ENCODE measurements at places on chromosomes 11 and 22.
A peak's percentile ranks its signal among the peaks of the same experiment; 100 is the strongest.

- no peak for DNase-seq
Measured at GRCh38 chr11:25587496-25587895, 744.4 kb upstream of the ANO3 start.

DNA sequence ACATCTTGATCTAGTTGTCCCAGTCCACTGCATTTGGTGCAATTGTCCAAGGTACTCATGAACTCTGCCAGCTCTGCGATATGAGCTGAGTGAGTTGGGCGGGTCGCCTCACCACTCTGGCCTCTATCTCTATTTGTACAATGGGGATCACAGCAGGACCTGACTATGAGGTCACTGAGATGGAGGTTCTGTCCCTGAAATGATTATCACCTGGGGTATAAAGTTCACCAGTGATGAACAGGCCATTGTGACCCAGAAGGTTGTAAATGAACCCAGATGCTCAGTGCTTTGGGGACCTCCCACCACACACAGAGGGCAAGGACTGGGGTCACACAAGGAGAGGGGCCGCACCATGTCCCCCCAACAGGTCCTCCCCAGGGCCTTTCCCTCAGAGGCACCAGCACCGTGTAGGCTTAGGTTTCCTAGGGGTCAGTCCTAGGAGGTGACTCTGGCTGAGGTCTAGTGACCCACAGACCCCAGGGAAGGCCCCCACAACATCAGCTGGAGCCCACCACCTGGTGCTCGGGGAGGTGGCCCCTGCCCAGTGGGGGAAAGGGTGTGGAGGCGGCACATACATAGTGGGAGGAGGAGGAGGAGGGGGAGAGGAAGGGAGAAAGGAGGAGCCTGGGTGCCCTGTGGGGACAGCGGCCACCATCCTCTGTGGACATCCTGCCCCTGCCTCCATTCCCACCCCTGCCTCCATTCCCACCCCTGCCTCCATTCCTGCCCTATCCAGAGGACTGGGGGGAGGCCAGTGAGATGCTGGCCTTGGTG is 25.0 kb upstream of the IGLL1 start:
- DNase-seq = no peak

DNA sequence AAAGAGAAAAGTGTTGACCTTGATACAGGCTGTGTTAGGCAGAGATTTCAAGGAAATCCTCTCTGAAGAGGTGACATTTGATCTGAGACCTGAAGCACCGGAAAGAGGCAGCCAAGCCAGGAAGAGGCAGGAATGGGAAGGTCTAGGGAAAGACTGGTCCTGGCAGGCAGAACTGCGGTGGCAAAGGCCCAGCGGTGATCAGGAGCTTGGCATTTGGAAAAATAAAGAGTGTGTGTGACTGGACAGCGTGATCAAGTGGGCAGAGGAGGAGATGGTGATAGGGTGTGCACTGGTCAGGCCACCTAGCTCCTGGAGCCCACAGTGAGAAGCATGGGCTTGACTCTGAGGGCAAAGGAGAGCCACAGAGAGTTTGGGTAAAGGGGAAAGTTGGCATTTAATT is 27.2 kb upstream of the GAB4 start:
- no peak for DNase-seq

GRCh38 chr22:30824096-30824495 is 129.4 kb downstream of the OSBP2 start:
- DNase-seq = no peak

DNA sequence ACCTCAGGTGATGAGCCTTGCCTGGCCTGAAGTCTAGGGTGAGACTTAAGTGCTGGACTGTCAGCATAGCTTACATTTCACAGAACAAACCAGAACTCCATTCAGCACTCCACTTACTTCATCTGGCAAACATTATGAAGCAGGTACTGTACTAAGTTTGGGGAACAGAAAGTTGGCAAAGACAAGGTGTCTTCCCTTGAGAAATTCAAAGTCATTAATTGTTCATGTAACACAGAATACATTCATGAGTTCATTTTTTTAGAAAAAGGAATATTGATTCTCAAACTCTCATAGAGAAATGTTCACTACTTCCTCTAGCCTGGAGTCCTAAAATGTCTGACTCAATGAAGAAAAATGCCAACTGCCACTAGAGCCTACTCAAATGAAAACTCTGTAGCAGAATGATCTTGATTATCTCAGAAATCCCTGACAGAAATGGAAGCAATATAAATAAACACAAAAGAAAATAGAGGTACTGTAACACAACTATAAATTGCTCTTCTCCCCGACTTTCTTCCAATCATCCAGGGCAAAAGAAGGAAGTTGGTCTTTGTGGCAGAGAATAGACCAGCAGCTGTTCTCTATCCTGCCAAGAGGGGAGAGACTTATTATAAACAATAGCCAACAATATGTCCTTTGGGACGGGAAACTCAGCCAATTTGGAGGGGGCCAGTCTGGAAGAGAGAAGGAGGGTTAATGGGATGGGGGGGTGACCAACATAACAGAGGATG is 129.2 kb upstream of the MTMR2 start:
- no peak for DNase-seq

DNA sequence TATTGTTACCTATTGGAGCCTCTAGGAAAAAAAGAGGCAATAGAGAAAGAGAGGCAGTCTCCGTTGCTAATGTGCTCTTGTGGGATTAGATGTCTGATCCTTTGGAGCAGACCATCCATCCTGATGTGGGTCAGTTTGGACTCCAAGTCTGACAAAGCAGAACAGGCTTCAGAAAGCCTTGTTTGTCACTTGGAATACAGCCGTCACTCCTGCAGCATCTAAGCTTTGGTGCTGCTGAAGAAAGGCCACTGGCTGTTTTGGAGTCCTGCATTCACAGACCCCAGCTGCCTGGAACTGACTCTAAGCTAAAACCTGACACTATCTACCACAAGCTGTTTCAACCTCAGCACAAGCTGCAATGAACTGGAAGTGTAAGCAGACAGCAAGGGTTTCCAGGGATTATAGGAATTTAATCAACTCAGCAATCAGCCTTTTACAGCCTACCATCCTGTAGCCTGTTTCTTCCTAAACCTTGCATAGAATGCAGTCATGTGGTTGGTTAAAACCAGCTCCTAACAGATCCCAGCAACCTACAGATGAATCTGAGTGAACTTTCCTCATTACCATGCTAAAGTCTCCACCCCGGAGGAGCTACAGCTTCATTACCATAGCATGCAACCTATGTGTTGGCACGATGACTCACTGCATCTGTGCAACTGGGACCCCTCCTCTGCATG is 3.7 kb upstream of the PLAAT4 start:
- DNase-seq = no peak

DNA sequence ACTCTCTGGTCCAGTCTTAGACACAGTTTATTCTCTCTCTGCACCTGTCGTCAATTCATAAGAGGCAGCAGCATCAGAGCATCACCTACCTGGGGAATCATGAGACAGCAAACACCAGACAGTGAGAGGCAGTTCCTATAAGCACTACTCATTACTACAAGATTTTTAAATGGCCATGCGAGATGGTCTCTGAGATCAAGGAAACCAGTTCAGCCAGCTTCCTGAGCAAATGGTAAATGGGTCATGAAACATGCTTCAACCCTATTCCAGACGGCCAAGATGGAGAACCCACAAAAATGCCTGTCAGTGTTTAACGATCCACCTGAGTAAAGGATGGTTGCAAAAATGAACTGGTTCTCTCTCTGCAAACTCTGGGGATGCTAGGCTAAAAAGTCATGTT is 52.9 kb downstream of the SYTL2 start:
- no peak for DNase-seq

DNA sequence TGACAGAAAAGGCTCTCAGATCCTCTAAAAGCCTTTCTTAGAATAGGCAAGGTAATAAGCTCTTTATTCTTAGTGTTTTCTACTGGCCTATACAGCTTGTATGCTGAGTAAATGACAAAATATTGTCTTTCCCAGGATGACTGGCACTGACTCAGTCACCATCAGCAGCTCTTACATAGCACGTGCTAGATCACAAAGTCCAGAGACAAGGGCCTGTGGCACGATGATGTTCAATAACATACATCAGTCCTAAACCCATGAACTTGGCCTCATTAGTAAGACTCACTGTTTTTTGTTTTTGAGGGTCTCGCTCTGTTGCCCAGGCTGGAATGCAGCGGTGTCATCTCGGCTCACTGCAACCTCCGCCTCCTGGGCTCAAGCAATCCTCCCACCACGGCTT is 42.7 kb downstream of the CELF1 start:
- no peak for DNase-seq

DNA sequence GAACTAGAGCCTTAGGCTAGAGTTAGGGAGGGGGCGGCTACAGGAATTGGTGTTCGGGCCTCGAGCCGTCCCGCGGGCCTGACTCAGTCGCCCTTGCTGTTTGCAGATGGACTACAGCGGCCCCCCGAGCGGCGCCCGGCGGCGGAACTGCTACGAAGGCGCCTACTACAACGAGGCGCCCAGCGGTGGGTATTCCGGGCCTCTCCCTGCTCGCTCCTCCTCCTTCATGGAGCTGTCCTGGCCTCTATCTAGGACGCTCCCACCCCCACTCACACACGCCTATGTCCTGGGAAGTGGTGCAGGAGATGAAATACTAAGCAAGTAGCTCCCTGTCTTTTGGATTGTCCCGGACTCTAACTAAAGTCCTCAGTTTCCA is 1.4 kb downstream of the MYOD1 start:
- DNase-seq = no peak

GRCh38 chr11:118608360-118609227 is 1.2 kb downstream of the PHLDB1 start:
- peak; percentile 89 for DNase-seq

DNA sequence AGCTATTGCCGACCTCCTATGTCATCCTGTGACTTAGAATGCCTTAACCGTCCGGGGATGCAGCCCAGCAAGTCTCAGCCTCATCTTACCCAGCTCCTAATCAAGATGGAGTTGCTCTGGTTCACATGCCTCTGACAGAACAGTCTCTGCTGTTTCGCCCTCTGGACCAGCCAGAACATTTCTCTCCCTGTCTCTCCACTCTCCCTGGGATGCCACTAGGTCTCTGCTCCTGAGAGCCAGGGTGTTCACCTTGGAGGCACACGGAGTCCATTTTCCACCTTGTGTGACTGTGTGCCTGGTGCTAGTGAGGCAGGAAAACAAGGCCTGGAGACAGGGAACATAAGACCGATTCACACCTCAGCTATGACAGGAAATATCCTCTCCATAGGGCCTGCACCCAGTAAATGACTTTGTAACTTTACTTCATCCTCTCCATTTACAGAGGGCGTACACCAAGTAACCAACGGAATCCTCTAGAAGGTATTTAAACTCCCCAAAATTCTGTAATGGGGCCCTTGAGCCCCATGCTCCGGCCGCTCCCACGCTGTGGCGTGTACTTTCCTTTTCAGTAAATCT is 16.8 kb upstream of the B4GALNT4 start:
- no peak for DNase-seq

DNA sequence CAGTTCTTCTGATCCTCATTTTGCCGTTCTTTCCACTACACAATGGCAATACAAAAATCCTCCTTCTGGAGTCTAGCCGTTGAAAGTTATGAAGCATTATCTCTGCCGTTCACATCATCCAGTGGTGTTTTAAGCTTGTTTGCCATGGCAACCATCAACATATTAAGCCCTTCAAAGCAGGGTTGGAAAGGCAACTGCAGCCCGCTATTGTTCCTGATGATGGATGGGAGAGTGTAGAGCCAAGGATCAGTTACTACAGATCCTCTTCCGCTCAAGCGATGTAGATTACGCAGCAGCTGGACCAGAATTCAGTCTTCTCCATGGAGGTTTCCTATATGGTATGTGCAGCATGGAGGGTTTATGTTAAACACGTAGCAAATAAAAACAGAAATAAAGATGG is 352.7 kb downstream of the NTM start:
- no peak for DNase-seq

DNA sequence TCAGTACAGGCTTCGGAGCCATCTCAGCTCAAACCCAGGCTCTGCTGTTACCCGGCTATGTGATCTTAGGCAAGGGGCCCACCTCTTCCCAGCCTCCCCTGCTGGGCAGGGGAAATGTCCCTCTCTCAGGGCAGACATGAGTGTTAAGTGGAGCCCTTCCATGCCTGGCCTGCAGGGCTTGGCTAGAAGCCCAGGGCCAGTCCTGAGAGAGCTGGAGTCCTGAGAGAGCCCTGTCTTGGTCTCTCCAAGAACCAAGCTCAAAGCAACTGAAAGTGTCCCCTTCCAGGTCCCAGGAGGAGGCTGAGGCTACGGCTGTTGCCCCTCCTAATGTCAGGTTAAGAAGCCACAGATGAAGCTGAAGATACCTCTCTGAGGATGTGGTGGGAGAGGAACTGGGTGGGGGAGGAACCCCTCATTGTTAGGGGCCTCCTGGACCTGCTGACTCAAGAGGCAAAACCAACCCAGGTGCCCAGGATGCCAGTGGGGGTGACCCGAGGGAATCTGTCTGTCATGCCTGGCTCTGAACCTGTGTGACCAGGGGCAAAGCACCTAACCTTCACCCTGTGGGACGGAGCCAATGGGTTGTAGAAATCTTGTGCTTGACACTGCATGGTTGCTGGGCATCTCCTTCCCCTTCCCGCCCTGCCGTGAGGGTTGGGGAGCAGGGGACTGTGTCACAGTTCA is 4.2 kb downstream of the ZP1 start:
- no peak for DNase-seq

GRCh38 chr22:33409079-33409478 is 350.9 kb upstream of the SYN3 start:
- DNase-seq = no peak

DNA sequence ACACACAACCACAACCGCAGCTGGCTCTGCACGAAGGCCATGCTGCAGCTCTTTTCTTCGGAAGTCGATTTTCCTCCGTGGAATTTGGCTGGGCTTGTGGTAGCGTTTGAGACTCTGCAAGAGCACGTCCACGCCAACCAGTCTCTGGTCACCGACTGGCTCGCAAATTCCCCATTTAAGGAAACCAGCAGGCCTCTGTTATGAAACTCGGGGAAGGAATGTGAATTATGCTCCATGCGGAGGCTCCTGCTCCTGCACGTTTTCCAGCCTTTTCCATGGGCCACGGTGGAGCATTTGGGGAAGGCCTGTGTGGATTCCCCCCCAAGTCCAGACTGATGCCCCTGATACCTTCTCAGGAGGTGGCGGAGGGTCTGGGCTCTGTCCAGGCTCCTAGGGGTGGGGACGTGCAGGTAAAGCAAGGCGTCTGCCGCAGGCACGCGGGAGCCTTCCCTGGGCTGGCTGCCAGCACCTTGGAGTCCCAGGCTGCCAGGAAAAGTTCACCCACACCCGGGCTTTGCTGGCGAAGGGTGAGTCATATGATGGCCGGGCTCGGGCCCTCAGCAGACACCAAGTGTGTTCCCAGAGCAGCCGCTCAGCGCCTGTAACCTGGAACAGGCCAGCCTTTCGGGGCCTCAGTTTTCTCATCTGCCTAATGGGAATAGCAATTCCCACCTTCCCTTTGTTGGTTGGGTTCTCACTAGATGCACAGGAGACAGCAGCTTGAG is 41.9 kb downstream of the LRP5 start:
- no peak for DNase-seq
